ENCODE measurements at places on chromosomes 2 and 18.
A peak's percentile ranks its signal among the peaks of the same experiment; 100 is the strongest.

DNA sequence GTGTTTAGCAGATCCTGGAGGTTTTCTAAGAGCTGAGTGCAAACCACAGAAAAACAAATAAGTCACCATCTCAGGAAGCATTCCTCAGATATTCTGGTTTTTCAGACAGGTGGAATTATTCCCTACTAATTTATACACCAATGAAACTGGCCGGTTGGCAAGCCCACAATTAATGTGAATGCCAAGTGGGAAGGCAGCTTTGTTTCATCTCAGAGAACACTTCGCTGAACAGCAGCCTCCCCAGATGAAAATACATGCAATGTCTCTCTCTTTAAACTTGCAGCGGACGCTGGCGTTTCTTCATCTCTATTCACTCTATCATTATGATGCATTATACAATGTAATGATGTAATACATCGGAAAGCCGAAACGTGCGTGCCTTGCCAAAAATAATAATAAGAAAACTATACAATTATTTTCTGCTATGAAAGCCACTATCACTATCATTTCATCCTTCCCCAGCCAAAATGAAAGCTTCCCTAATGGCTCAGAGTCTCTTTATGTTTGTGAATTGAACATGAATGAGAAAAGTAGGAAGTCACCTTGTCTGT, 649.4 kb downstream of the BCL11A start:
- no peak for DNase-seq

- DNase-seq, result peak; percentile 76
Measured at GRCh38 chr2:134739879-134740301, 21.1 kb upstream of the TMEM163 start.

DNA sequence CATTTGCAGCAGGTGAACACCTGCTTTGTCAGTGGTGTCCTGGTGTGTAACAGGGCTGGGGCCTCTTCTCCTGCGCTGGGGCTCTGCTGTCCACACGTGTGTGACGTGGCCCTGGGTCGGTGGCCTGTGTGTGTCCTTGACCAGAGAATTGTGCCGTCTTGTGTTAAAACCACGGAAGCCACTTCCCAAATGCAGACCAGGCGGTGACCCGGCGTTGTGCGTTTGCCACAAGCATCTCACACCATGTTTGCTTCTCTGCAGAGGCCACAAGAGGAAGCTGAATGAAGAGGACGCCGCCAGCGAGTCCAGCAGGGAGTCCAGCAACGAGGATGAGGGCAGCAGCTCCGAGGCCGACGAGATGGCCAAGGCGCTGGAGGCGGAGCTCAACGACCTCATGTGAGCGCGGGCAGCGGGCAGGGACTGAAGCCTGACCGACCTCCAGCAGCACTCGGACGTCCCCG, 44.3 kb upstream of the KCNG2 start:
- DNase-seq, result no peak

- peak; percentile 89 for DNase-seq
Measured at GRCh38 chr2:36356990-36357846, 1.6 kb downstream of the CRIM1 start.

GRCh38 chr2:56981554-56981953, 797.8 kb downstream of the CCDC85A start:
- DNase-seq, result no peak

DNA sequence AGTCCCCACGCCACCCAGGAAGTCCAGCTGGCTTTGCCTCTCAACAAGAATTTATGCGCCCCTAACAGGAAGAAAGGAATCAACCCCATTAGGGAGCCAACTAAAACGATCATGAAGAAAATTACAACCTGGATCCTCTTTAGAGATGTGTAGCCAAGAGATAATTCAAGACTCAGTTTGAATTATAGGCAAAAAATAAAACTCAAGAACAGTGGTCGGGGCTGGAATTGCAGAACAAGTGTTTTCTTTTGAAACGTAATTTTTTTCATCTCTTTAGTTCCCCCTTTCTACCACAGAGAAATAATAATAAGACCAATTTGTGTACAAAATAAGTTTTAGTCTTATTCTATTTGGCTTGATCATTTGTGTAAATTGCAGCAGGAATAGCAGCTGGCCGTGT, 22.4 kb downstream of the PDCD1 start:
- peak; percentile 68 for DNase-seq

- no peak for DNase-seq
Measured at GRCh38 chr18:22539051-22539765, 121.5 kb upstream of the CTAGE1 start.

DNA sequence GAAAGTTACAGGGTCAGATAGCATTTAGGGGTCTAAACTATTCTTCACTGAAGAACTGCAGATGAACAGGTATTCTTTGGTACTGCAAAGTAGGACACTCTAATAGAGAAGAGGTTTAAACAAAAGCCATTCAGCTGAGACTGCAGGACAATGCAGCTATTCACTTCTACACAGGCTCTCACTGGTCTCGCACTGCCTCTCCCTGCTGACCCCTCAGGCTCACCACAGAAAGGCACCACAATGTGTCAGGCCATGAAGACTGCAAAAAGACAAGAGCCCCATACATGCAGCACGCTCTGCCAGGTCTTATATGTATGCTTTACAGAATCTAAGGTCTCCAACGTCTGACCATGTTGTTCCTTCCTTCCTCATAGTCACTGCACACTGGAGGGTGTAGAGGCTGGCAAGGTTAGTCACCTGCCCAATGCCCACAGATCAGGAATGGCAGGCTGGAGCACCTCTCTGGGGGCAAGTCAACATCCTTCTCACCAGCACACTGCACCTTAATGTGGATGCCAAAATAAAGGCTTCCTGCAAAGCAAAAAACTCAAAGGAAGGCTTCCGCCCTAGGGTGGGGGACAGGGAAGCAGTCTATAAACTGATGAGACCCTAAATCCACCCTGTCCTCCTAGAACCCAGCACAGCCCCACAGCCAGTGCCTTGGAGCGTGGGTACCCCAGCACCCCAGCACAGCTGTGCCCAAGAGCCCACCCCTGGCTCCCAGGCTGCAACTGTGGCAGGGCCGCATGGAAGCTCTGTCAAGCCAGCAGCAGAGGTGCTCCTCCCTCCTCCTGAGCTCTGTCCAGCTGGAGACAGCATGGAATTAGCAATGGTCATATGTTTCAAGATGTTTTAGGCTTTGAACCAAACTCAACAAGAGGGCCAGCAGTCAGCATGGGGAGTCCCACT, 10.7 kb upstream of the RNU4ATAC start:
- no peak for DNase-seq

- peak; percentile 86 for DNase-seq
Measured at GRCh38 chr2:222364285-222364895, 60.0 kb upstream of the SGPP2 start.

DNA sequence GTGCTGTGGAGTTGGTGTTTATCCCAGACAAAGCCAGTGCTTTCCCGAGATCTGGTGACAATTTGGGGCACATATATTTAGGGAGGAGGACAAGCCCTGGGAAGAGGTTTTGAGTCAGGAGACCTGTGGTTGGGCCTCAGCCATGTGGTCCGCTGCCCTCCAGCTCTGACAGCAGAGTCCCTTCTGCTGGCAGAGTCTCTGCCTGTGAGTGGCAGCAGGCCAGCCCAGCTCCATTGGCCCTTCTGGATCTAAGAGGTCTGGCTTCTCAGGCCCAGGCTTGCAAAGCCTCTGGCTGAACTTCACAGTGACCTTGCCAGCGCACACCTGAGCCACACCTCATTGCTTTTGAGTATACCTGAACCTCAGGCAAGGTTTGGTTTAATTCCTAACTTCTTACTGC, 115.3 kb downstream of the BCL2L11 start:
- DNase-seq, result no peak

DNA sequence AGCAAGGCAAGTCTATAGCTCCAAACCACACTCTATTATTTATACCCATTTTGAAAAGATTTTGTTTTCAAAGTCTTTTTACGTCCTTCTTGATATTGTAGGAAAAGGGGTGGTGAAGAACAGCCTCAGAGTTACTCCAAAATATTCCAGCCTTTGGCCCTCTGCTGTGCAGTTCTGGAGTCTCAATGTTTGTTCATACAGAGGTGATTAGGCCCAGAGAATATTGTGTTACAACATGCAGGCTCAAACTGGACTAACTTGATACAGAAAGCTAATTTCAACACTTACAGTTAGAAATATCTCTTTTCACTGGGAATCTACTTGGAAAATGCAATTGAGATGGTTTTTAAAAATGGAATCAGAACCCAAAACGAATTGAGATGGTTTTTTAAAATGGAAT, 40.4 kb upstream of the SLC25A52 start:
- no peak for DNase-seq

DNA sequence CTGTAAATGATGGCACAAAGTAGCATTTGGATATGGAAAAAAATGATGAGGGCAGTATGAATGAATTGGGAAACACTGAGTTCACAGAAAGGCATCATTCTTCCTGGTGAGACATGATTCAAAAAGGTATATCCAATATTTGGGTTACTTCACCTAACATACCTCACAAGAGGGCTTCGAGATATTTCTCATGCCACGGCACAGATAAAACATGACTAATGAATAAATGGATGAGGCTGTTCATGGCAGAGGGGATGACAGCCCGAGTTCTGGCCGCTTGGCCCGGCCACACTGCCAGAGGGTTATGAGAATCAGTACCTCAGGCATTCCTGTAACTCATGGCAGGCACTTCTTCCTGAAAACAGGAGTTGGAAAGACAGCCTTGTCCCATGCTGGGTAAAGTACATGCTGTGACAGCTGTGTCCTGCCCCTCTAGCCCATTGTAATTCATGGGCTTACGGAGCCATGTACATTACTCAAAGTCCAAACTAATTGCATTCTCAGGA, 116.0 kb upstream of the ACVR1C start:
- DNase-seq, result no peak

DNA sequence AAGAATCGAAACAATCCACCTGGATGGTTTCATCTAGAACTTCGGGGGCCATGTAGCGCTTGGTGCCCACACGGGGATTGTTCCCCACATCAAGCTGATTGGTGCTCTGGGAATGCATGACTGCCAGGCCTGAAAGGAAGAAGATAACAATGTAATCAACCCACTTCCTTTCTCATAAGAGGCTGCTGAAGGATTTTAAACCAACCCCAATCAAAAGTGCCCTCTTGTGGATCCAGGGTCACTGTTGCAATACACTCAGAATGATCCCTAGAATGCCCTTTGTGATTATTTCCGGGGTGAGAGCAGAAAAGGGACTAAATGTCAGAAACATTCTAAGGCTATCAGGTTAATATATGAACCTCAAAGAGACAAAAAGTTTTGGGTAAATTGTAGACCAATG, 115.2 kb downstream of the ACVR1 start:
- no peak for DNase-seq

- DNase-seq, result peak; percentile 31
Measured at GRCh38 chr18:20971886-20972267, 139.7 kb downstream of the ROCK1 start.

DNA sequence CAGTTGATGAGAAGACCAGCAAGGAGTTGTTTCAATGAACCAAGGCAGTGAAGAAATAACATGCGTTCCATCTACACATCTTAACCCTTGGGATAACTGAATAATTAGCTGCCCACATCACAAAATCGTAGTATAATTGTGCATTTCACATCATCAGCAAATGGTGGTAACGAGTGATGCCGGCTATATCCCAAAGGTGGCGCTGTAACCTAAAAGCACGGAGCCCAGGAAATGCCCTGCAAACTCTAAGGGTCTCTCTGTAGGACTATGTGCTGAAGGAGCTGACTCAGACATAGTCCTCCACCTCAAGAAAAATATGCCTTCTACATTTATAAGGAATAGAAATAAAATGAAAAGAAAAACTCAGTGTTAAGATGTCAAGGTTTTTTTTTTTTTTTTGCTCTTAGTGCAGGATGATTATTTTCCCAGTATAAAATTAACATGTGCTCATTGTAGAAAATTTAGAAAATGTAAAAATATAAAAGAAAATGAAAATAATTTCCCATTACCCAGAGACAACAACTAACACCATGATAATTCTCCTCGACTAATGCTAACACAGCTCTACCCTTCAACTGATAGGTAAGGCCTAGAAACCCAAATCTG, 23.1 kb upstream of the DSG3 start:
- peak; percentile 73 for DNase-seq

GRCh38 chr2:28098501-28099225, 208.1 kb downstream of the BABAM2 start:
- DNase-seq, result no peak

GRCh38 chr2:106272216-106272807, 78.2 kb upstream of the UXS1 start:
- no peak for DNase-seq

GRCh38 chr2:197868206-197868605, 63.8 kb downstream of the PLCL1 start:
- no peak for DNase-seq

- DNase-seq, result no peak
Measured at GRCh38 chr2:14530506-14530905, 102.0 kb upstream of the LRATD1 start.

Measured in common myeloid progenitor, CD34-positive (primary cell).